ENCODE measurements at places on chromosomes 6 and 20.

GRCh38 chr6:132067286-132067685 is 116.1 kb upstream of the CCN2 start:
- no peak for DNase-seq

DNA sequence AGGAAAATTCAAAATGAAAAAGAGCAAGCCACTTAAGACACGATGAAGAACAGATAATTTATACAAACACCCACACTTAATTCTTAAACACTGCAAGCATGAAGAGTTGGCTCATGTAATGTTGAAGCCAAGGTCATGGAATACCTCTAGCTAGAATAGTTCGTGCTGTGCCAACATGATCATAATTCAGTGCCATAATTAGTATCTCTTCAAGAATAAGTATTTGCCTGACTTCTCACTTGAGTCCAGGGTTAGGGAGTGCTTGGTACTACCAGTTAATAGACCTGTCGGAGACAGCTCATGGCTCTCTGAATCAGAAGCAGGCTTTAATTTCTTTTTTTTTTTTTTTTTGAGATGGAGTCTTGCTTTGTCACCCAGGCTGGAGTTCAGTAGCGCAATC is 206.3 kb downstream of the UNC5CL start:
- no peak for DNase-seq

- DNase-seq: no peak
These were observed 167.2 kb downstream of the LINC00237 start for GRCh38 chr20:20939006-20939405.

DNA sequence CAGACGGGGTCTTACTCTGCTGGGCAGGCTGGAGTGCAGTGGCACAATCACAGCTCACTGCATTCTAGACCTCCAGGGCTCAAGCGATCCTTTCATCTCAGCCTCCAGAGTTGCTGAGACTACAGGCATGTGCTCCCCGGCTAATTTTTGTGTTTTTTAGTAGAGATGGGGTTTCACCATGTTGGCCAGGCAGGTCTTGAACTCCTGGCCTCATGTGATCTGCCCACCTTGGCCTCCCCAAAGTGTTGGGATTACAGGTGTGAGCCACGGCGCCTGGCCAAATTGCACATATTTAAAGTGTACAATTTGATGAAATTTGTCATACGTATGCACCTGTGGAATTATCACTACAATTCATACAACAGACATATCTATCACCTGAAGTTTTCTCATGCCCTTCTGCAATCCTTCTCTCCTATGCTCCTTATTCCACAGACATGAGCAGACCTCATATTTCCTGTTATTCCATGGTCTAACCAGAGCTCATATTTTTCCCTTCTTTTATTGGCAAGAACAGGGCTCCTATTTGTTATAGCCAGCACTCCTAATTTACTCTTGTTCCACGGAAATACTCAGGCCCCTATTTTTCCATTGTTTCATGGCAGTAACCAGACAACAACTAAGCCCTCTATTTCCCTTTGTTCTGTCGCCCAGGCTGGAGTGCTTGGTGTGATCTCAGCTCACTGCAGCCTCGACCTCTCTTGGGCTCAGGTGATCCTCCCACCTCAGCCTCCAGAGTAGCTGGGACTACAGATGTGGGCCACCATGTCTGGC is 2.2 kb upstream of the CSTL1 start:
- no peak for DNase-seq

- DNase-seq: no peak
These were observed 26.0 kb downstream of the KLHL31 start for GRCh38 chr6:53639520-53639919.

- no peak for DNase-seq
These were observed 206.7 kb upstream of the SULF2 start for GRCh38 chr20:47991875-47992488.

DNA sequence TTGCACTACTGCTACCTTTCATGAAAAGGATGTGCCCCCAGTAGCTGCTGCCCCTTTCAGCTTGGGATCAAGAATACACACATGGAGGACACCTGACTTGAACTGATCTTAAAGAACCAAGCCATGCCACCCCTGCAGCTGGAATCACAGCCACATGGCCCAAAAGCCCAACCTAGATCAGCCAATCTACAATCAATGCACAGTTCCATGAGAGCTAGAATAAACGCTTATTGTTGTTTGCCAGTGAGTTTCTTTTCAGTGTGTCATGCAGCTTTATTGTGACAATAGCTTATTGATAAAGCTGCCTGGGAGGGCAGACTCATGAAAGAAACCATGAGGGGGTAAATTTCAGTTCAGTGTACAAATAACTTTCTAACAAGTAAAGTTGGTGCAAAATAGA is 397.7 kb downstream of the PTPRT start:
- DNase-seq: no peak

DNA sequence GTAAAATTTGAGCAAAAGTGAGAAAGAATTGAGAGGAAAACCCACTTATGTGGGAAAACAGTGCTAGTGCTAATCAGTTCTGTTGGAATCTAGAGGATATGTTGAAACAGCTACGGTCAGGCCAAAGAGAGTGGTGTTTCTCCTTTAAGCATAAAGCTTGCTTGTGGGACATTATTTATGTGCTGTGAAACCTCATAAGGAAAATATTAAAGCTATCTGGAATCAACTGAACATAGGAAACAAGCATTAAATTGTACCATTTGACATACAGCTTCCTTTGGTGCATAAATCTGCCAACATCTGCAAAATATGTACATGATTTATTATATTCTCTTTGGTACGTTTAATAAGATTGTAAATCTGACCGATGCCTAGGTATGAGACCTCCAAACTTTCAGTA is 182.5 kb upstream of the PDE10A start:
- DNase-seq: no peak
